NCI-H1092 treated with DMSO at 0.1 percent for 48 hours (cell line): ENCODE measurements at places on chromosomes 4 and X.

DNA sequence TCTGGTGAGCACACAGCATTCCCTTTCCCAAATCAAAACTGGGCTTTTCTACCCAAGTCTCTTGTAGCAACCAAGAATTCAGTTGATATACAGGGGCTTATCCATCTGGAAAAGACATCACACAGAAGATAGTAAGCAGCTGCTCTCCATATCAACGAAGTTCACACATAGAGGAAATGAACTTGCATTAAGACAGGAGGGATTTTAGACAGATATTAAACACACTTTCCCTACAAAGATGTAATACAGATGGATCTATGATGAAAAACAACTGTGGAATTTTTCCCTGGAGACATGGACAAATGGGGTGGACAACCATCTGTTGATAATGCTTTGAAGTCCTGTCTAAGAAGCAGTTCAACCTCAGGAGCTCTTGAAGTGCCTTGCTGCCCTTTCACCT, 9.8 kb upstream of the PDE5A start:
- no peak for DNase-seq

GRCh38 chrX:7420717-7421116, 272.8 kb upstream of the PUDP start:
- no peak for DNase-seq

GRCh38 chr4:113440371-113440770, 321.2 kb downstream of the CAMK2D start:
- no peak for DNase-seq

- DNase-seq = no peak
These were observed 90.9 kb upstream of the LRPAP1 start for GRCh38 chr4:3623106-3623505.

DNA sequence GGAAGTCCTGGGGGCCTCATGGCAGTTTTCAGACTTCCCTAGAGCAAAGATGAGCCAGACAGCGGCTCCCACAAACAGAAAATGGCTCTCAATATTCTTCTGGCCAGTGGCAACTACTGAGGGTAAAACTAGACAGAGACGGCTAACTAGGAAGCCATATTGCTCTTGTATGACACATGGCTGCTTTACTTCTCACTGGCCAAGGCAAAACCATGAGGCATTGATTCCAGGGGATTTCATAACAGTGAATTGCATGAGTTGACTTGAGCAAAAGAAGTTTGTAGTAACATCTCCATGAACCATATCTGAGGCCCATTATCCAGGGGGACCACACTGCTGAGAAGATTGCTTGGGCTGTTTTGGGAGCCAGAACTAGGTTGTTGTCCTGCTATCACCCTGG, 13.7 kb upstream of the TLR8 start:
- DNase-seq = no peak

GRCh38 chrX:84259868-84260267, 71.9 kb upstream of the RPS6KA6 start:
- no peak for DNase-seq

DNA sequence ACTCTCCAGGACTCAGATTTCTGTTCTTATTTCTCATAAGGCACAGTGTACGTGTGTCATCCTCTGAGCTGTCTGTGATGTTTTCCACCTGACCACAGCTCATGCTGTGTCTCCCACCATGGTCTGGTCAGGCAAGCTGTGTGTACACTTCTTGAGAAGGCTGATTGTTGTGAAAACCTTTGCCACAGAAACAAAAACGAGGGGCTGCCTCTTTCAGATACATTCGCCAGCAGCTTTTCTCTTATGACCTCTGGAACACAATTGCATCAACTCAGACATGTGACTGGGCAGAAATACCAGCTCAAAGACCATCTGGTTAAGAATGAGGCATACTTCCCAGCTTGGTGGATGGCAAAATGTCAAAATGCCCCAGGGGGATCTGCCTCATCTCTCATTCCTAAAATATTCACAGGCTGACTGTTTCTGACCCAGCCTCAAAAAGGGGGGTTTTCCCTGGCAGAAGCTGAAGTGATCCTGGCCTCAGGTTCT, 46.1 kb downstream of the PGRMC2 start:
- no peak for DNase-seq

DNA sequence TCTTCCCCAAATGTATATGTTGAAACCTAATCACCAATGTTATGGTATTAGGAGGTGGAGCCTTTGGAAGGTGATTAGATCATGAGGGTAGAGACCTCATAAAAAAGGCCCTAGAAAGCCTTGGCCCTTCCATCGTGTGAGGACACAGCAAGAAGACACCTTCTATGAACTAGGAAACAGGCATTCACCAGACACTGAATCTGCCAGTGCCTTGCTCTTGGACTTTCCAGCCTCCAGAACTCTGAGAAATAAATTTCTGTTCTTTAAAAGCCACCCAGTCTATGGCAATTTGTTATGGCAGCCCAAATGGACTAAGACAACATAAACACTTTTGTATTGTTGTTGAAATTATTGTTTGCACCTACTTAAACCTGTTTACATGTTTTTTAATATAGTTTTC, 221.8 kb upstream of the RPS6KA3 start:
- DNase-seq = no peak

- DNase-seq = no peak
These were observed 132.6 kb upstream of the RPS6KA6 start for GRCh38 chrX:84320614-84321013.

GRCh38 chr4:185196437-185196836, 7.4 kb downstream of the CFAP97 start:
- DNase-seq = no peak

GRCh38 chr4:141132709-141133145, 542 bp downstream of the RNF150 start:
- DNase-seq = no peak

- DNase-seq = no peak
These were observed 13.6 kb downstream of the GASK1B start for GRCh38 chr4:158159054-158159717.

DNA sequence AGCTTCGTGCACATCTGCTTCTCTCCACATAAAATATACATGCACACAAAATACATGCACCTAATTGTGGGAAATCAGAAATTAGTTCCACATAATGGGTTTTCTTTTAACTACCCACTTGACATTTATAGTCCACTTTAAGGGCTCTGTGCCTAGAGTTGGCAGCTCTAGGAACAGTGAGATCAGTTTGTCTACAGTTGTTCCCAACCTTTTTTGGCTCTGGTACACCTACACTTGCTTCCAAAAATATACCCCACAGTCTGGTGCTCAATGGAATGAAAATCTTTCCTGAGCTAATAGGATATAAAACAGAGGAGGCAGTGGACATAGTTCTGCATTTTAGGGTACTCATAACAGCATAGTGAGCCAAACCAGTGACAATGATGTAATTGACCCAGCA, 36.1 kb downstream of the HDAC8 start:
- peak; percentile 17 for DNase-seq

- no peak for DNase-seq
These were observed 117.6 kb upstream of the CBLL2 start for GRCh38 chrX:22155126-22155525.

- no peak for DNase-seq
These were observed at the start of gene ARHGAP6 for GRCh38 chrX:11665168-11666111. TSS of gene ARHGAP6 (minus strand) at chrX:11665920. CDS start at chrX:11664828, 1,092 bp downstream.

DNA sequence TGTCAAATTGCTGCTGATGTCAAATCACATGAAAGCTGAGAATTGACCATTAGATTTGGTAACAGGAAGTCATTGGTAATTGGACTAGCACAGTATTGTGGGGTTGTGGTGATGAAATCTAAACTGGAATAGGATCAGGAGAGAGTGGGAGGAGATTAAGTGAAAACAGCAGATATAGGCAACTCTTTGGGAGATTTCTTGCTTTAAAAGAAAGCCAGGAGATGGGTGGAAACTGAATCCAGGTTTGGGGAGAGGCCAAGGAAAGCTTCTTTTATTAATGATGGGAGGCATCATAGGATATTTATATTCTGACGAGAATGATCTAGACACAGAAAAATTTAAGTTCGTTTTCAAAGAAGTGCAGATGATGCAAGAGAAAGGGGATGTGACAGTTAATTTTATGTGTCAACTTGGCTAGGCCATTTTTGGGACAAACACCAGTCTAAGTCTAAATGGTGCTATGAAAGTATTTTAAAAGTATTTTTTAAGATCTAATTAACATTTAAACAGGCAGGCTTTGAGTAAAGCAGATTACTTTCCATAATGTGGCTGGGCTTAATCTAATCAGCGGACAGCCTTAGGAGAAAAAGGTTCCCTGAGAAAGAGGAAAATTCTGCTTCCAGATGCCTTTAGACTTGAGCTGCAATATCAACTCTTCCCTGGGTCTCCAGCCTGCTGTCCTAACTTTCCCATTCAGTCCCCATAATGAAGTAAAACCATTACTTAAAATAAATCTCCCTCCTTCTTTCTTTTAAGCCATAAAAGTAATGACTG, 24.7 kb downstream of the SEC24D start:
- no peak for DNase-seq

GRCh38 chr4:178198691-178199090, 756.5 kb upstream of the AGA start:
- DNase-seq = no peak

DNA sequence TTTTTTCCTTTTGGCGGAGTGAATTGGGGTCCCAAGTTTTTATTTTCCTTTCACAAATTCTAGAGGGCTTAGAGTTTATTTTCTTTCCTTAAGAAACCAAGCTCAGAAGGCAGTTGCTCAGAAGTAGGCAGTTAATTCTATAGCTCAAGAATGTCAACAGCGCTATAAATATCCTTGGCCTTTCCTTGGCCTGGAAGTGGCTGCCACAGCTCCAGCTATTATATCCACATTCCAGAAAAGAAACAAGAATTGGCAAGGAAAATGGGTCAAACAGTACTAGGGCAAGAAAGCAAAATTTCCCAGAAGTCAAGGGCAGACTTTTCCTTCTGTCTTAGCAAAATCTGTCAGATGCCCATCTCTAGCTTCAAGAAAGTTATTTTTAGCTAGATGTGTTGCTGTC, 31.0 kb downstream of the SLC10A6 start:
- no peak for DNase-seq

GRCh38 chr4:89640620-89641366, 196.2 kb downstream of the SNCA start:
- no peak for DNase-seq
